MCF 10A (cell line): ENCODE measurements at places on chromosomes 5 and 9. TPM values are rescaled to one million over a fixed set of nuclear protein-coding genes. Genes with fewer than 3 reads are reported as not detected.

- peak; percentile 45 for DNase-seq
- no peaks in the 10 kb centered on the region for H3K27me3 ChIP-seq
- H3K4me3 ChIP-seq: no peak overlapping the region
- no peak overlapping the region for H3K27ac ChIP-seq
Measured at GRCh38 chr5:103849934-103850333, 287.3 kb upstream of the NUDT12 start.

DNA sequence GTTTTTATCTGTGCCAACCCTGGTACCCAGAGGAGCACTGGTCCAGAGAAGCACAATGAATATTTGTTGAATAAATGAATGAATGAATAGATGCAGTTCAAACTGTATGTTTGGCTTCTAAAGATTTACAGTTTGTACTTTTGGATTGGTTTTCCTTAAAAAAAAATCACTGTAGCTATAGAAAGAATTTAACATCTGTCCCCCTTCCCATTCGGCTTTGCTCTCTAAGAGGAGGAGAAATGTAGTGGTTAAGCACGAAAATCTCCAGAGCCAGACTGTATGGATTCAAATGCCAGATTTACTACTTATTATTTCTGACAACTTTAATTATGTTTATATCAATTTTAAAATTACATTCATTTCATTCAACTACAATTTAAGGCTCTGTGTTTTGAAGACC, 98.8 kb upstream of the MAMDC2 start:
- H3K4me1 ChIP-seq: peaks cover 21% of the 10 kb centered on the region
- no peak overlapping the region for H3K27ac ChIP-seq
- no peak overlapping the region for H3K4me3 ChIP-seq
- no peaks in the 10 kb centered on the region for H3K36me3 ChIP-seq

GRCh38 chr9:134548185-134548584, 93.4 kb upstream of the COL5A1 start:
- DNase-seq: no peak
- H3K4me3 ChIP-seq: no peak overlapping the region
- peaks cover 9% of the 10 kb centered on the region for H3K4me1 ChIP-seq
- no peak overlapping the region for H3K27ac ChIP-seq

GRCh38 chr9:134553061-134553891, 88.3 kb upstream of the COL5A1 start:
- H3K27me3 ChIP-seq: peaks cover 11% of the 10 kb centered on the region
- no peak overlapping the region for H3K4me3 ChIP-seq
- DNase-seq: no peak

- peaks cover 50% of the 10 kb centered on the region for H3K4me1 ChIP-seq
- peak overlapping the region; percentile 83 for H3K27ac ChIP-seq
- no peak for DNase-seq
- no peaks in the 10 kb centered on the region for H3K27me3 ChIP-seq
- peaks cover 7% of the 10 kb centered on the region for H3K36me3 ChIP-seq
Measured at GRCh38 chr5:51387884-51388275, 4.6 kb downstream of the ISL1 start.

DNA sequence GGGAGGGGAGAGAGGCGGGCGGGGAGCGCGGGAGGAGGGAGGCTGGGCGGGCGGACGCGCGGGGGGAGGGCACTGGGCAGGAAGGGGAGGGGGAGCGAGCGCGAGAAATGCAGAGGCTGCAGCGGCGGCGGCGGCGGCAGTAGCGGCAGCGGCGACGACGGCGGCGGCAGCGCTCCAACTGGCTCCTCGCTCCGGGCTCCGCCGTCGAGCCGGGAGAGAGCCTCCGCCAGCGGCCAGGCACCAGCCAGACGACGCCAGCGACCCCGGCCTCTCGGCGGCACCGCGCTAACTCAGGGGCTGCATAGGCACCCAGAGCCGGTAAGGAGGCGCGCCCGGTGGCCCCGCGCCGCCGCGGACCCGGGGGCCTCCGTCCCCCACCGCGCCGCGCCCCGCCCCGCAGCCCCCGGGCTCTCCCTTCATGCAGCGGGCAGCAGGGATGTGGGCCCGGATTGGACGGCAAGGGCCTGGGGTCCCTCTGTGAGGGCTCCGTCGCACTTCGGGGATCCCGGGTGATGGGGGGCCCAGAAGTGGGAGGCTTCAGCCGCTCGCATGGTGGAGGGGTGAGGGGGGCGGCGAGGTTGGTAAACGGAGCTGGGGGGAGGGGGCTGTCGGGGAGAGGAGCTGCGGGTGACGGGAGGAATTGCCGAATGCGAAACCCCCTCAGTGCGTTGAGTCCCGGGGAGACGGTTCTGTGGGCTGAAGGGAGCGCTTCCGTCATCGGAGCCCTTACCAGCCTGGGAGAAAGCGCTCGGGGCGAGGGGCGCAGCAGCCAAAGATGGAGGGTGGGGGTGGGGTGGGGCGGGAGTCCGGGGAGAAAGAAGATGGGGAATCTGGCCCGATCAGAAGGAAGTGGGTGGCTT, at the start of gene BASP1:
Gene BASP1 (plus strand): TSS at position 139 of the 860 bp plus-strand sequence. CDS start 57,586 bp downstream, outside the sequence.
- H3K36me3 ChIP-seq: peaks cover 19% of the 10 kb centered on the region
- H3K27me3 ChIP-seq: no peaks in the 10 kb centered on the region
- peak within 1 kb of the TSS; percentile 52 for H3K27ac ChIP-seq
- H3K4me1 ChIP-seq: peaks cover 30% of the 10 kb centered on the region

DNA sequence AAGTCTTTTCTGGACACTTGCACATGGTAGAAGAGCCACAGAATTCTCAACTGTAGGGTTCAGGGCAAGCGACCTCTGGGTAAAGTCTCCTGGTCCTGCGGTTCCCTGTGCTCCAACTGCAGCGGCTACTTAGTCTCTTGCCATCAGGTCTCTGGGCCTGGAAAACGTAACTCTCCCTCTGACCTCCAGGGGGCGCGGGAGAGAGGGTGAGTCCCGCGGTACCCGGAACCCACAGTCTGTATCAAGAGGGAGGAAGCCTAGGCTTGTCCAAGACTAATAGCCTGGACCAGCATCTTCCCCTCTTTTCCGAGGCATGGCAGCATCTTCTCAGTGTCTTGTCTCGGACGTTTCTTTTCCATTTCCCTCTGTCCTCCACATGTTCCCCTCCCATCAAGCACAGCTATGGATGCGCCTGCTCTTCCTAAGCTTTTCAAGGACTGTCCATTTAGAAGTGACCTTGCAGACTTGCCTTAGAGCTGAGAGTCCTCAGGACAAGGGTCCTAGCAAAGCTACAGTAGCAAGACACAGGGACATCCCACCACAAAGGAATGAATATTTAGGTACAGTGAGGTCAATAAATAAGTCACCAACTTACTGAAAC, 59.3 kb downstream of the FSTL4 start:
- H3K4me1 ChIP-seq: no peaks in the 10 kb centered on the region
- H3K36me3 ChIP-seq: no peaks in the 10 kb centered on the region
- peak; percentile 79 for DNase-seq

GRCh38 chr9:89461265-89461664, 36.6 kb downstream of the SEMA4D start:
- H3K4me3 ChIP-seq: no peak overlapping the region
- peaks cover 7% of the 10 kb centered on the region for H3K4me1 ChIP-seq
- DNase-seq: peak; percentile 82
- H3K27ac ChIP-seq: no peak overlapping the region
- no peaks in the 10 kb centered on the region for H3K36me3 ChIP-seq

DNA sequence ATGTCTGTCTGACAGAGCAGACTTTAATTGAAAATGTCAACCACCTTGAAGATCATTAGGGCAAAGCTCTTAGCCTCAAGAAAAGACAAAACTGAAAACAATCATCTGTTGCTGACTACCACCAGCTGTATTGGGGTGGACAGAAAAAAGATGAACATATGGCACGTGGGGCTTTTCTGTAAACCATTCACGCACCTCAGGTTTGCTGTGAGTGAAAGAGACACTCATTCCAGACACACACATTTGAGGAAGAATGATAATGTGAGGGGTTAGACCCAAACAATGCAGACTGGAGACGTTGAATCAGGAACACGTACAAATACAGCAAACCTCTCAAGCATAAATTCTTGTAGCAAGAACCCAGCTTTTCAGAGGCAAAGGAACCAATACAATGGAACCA, 158.7 kb downstream of the EBF1 start:
- H3K27ac ChIP-seq: no peak overlapping the region
- H3K36me3 ChIP-seq: no peaks in the 10 kb centered on the region
- no peak for DNase-seq
- H3K4me1 ChIP-seq: peaks cover 21% of the 10 kb centered on the region
- peaks cover 33% of the 10 kb centered on the region for H3K27me3 ChIP-seq
- no peak overlapping the region for H3K4me3 ChIP-seq

DNA sequence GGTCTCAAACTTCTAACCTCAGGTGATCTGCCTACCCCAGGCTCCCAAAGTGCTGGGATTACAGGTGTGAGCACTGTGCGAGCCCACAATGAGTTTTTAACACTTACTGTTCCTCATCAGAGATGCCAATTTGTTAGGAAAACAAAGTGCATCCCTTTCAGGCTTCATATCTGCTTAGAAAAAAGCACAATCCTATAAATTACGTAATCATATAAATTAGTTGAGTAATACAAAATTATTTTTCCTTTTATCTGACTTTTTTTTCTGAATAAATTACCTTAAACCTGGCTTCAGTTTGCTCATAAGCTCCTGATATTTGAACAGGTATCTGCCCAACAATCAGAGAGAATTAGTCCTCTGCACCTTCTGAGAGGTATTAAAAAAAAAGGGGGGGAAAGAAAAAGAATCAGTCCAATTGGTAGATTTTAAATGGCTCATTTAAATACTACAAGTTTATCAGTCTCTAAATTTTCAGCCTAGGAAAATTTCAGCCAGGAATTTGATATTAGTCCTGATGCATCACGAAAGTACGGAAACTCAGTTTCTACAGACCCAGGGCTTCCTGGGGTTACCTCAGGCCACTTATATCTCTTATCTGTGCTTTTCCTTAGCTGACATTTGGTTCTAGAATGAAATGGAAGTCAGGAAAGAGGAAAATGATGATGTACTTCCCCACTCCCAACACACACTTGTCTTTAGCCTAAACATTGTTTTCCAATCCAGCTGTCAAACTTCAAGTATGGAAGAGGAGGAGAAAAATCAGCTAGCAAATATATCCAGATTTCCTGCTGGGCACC, 26.8 kb downstream of the ITGA1 start:
- no peak overlapping the region for H3K27ac ChIP-seq
- H3K36me3 ChIP-seq: no peaks in the 10 kb centered on the region
- peaks cover 9% of the 10 kb centered on the region for H3K4me1 ChIP-seq
- H3K27me3 ChIP-seq: no peaks in the 10 kb centered on the region
- no peak overlapping the region for H3K4me3 ChIP-seq

GRCh38 chr5:37918424-37918823, 78.6 kb upstream of the GDNF start:
- no peaks in the 10 kb centered on the region for H3K4me1 ChIP-seq
- H3K27ac ChIP-seq: no peak overlapping the region
- H3K27me3 ChIP-seq: no peaks in the 10 kb centered on the region
- no peak overlapping the region for H3K4me3 ChIP-seq

DNA sequence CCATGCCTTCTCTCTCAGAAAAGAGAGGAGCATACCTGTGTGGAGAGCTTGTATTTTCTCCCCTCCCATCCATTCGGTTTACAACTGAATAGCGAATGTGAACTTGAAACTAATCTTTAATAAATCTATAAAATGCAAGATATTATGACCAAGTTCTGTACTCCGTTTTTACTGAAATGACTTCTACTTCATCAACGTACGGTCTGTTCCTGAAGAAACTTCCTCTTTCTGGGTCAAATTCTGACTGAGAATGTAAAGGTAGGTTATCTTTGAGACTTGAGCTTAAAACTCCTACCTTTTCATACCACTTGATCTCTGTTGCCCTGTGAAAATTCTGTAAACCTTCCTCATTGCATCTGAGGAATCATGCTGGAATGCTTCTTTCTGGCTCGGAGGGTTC, 4.2 kb upstream of the CTNNAL1 start:
- H3K27ac ChIP-seq: no peak overlapping the region
- H3K36me3 ChIP-seq: peaks cover 55% of the 10 kb centered on the region
- DNase-seq: no peak
- H3K27me3 ChIP-seq: no peaks in the 10 kb centered on the region
- no peak overlapping the region for H3K4me3 ChIP-seq
- H3K4me1 ChIP-seq: peaks cover 6% of the 10 kb centered on the region

- no peaks in the 10 kb centered on the region for H3K4me1 ChIP-seq
- no peaks in the 10 kb centered on the region for H3K27me3 ChIP-seq
- H3K4me3 ChIP-seq: no peak overlapping the region
- no peak overlapping the region for H3K27ac ChIP-seq
- DNase-seq: no peak
Measured at GRCh38 chr5:53969176-53969730, 341.1 kb downstream of the ARL15 start.

GRCh38 chr9:8457055-8457454, 657.5 kb upstream of the DMAC1 start:
- no peak overlapping the region for H3K27ac ChIP-seq
- no peak overlapping the region for H3K4me3 ChIP-seq
- H3K36me3 ChIP-seq: no peaks in the 10 kb centered on the region
- no peaks in the 10 kb centered on the region for H3K27me3 ChIP-seq
- no peaks in the 10 kb centered on the region for H3K4me1 ChIP-seq
- DNase-seq: no peak

DNA sequence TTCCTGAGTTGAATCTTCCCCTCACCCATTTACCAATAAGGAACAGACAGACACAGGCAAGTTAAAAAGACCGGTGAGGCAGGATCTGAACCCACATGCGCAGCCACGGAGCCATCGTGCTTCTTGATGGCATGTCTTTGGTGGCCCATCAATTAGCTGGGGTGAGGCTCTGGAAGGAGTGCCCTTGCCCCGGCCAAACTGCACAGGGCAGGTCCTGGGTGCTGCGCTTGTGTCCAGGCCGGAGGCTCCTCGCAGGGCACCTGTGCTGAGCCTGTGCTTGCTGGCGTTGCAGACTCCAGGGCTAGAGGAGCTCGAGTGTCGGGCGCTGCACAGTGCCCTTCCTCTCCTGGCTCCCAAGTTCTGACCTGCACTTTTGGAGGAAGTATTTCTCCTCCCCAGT, 66.4 kb downstream of the PSMB7 start:
- H3K27me3 ChIP-seq: no peaks in the 10 kb centered on the region
- H3K27ac ChIP-seq: no peak overlapping the region
- peaks cover 78% of the 10 kb centered on the region for H3K36me3 ChIP-seq
- DNase-seq: no peak

- DNase-seq: no peak
- H3K36me3 ChIP-seq: no peaks in the 10 kb centered on the region
- H3K27ac ChIP-seq: no peak overlapping the region
- H3K4me3 ChIP-seq: no peak overlapping the region
Measured at GRCh38 chr5:65955746-65956145, 29.4 kb downstream of the ERBIN start.

GRCh38 chr5:113089653-113090335, 113.2 kb downstream of the DCP2 start:
- H3K27me3 ChIP-seq: no peaks in the 10 kb centered on the region
- no peak for DNase-seq
- H3K27ac ChIP-seq: peak overlapping the region; percentile 0
- H3K4me1 ChIP-seq: peaks cover 25% of the 10 kb centered on the region
- peaks cover 14% of the 10 kb centered on the region for H3K36me3 ChIP-seq

GRCh38 chr5:2038321-2039179, 155.8 kb upstream of the IRX4 start:
- no peaks in the 10 kb centered on the region for H3K4me1 ChIP-seq
- peak; percentile 68 for DNase-seq
- peak overlapping the region; percentile 71 for H3K4me3 ChIP-seq
- no peaks in the 10 kb centered on the region for H3K36me3 ChIP-seq
- peaks cover 27% of the 10 kb centered on the region for H3K27me3 ChIP-seq
- no peak overlapping the region for H3K27ac ChIP-seq

SLC34A3 gene
- total RNA-seq: not detected in 2 replicates

EPB41L4A gene
- 12.4 and 12.7 TPM in 2 replicates for total RNA-seq

CAPSL gene
- not detected in 2 replicates for total RNA-seq

ADAMTS12 gene
- not detected in 2 replicates for total RNA-seq

SNCAIP gene
- total RNA-seq: 0.12 and 0.21 TPM in 2 replicates

FRRS1L gene
- total RNA-seq: not detected in 2 replicates

IFNE gene
- total RNA-seq: 2.1 and 2.4 TPM in 2 replicates

DEPDC1B gene
- 6.0 and 11.3 TPM in 2 replicates for total RNA-seq
